ENCODE measurements at places on chromosomes 2 and 18. TPM values are rescaled to one million over a fixed set of nuclear protein-coding genes. Genes with fewer than 3 reads are reported as not detected.

The BARD1 gene
- 2.4 TPM for polyA plus RNA-seq

The SLC25A52 gene
- not detected for polyA plus RNA-seq

The DSG4 gene
- not detected for polyA plus RNA-seq

The PDE1A gene
- not detected for polyA plus RNA-seq

The MPP4 gene
- not detected for polyA plus RNA-seq

The HNMT gene
- polyA plus RNA-seq, result 118 TPM

The CAPN14 gene
- polyA plus RNA-seq, result not detected

The ANTXR1 gene
- polyA plus RNA-seq, result not detected

The DNER gene
- polyA plus RNA-seq, result 0.20 TPM

DNA sequence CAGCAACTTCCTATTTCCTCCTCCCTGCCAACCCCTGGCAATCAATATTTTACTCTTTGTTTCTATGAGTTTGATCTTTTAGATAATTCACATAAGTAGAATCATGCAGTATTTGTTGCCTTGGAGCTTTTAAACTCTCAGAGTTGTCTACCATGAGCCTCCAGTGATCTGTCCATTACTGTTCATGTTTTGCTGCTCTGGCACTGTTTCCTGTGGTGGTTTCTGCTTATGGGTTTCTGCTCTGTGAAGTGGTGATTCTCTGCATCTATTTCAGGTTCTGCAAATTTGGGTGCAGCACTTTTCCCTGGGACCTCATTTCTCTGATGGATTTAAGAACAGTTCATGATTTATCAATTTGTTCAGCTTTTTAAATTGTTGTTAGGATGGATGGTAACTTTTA lies 908.1 kb upstream of the FANCL start:
- no peak for DNase-seq

GRCh38 chr2:58435246-58435645 lies 194.1 kb upstream of the FANCL start:
- DNase-seq, result no peak

DNA sequence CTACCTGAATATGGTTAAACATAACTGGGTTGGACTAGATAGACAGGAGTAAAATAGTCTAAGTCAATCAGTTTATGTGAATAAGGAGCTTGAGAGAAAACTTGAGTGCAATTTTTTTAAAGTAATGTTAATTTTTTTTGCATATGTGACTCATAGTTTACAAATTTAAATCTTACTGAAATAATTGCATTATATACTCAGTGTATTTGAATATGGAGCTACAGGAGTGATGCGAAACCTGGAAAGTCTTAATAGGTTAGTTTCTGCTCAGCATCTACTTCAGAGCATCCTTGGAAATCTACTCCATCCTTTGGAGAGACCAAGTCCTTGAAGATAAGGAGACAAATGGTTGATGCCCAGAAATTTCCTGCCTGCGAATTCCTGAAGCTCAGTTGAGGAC lies 318.8 kb upstream of the NXPH2 start:
- no peak for DNase-seq

GRCh38 chr2:212770240-212770639 lies 231.6 kb upstream of the ERBB4 start:
- DNase-seq, result no peak

DNA sequence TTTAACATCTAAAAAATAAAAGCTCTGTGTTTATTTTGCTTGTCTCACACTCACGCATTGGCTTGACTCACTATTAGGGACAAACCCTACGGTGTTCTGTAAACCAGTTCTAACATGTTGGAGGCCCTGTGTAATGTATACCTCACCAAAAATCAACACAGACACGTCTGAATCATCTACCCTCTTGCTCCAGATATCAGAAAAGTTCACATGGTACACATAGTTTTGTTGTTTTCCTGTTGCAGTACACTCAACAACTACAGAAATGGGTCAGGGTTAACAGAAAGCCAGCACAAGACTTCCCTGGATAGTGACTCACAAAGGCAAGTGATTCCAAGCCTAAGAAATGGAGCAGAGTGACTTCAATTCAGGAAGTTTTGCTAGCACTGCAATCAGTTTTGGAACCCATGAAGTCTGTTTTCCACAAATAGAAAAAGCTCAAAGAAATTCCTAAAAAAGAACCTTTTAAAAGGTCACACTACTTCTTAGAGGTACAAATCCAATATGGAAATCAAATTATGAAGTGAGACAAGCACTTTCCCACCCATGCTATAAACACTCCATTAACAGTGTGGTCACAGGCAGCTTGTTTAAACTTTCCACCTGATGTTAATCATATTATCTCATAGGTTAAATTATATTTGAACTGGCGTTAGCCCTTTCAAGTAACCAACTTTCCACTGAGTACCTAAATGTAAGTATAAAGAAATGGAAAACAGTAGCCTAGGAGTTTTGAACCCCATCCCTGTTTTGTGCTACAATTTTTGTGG lies 87.4 kb downstream of the GAREM1 start:
- DNase-seq, result no peak

DNA sequence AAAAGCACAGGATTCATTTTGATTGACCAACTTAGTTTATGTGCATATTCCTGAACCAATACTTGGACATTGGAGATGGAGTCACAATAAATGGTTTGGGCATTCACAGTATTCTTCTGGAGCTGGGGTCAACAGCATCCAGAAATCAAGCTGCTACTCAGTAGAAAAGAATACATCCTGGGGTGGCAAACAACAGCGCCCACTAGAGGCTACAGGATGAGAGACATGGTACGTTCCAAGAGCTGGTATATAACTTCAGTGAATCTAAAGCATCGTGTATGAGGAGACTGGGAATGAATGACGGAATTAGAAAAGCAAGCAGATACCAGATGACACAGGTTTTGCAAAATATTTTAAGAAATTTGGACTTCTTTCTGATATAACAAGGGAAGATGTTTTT lies 142.9 kb upstream of the FIGN start:
- no peak for DNase-seq

- peak; percentile 20 for DNase-seq
These were observed 389.8 kb downstream of the FIGN start for GRCh38 chr2:163345795-163346573.

- no peak for DNase-seq
These were observed 259.6 kb downstream of the SS18 start for GRCh38 chr18:25830787-25831186.

DNA sequence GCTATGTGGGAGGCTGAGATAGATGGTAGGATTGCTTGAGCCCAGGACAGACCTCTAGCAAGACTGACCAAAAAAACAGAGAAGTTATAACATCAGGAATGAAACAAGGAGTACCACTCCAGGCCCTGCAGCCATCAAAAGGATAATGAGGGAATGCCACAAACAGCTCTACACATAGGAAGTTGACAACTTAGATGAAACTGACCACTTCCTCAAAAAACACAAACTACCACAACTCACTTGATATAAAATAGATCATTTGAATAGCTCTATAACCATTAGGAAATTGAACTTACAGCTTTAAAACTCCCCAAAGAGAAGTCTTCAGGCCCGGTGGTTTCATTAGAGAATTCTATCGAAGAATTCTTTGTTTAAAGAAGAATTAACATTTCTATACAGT lies 12.9 kb upstream of the ESPNL start:
- no peak for DNase-seq

GRCh38 chr18:55694291-55694690 lies 106.3 kb upstream of the TCF4 start:
- no peak for DNase-seq

- DNase-seq, result no peak
These were observed 621.2 kb downstream of the MBD2 start for GRCh38 chr18:53603276-53603675.

GRCh38 chr2:68992933-68993332 lies 18.5 kb downstream of the GKN1 start:
- DNase-seq, result no peak

- no peak for DNase-seq
These were observed 256.3 kb downstream of the LRRTM1 start for GRCh38 chr2:80048296-80048695.

DNA sequence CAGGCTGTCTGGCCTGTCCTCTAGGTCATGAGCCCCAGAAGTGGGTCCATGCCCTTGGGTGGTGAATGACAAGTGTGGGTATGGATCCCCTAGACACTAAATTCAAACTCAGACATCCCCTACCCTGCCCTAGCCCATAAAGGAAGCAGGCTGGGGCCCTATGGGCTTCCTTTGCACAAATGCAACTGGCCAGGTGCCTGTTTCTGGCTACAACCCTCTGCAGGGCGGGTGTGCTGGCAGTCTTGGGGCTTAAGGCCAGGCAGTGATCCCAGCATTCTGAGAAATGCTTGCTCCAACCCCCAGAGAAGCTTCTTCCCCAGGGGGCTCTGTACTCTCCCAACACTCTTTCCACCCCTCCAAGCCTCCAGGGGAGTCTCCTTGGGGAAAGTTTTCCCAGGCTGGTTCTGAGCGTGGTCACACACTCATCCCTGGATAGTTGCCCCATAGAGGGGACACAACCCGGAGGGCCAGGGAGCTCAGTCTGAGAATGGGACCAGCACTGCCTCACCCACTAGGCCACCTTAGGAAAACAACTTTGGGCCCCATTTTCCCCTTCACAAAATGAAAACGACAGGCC lies 16.6 kb upstream of the ASPRV1 start:
- no peak for DNase-seq

DNA sequence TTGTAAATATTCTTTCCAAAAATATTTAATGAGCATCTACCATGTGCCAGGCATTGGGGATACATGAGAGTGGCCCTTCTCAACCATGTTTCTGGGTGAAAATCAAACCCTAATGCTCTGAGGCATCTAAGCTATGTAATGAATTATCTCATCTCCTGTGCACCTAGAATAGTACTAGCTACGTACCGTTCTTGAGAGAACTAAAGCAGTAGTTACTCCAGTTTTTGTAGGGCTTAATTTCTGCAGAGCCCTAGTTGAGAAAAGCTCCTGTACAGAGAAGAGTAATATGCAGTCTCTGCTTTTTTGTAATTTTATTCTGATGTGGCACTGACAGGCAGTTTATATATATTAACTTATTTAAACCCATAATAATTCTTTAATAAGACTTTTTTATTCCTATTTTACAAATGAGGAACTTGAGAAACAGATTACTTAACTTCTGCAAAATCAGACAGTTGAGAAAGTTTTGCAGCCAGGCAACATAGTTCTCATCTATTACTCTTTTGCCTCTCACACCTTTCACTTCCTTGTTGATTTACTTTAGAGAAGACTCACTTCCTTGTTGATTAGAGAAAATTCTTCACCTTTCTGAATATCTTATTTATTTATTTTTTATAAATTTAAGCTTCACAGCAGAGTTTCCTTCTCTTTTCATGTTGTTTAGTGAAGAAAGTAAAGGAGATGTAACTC lies 3.1 kb downstream of the SPOPL start:
- peak; percentile 90 for DNase-seq

- no peak for DNase-seq
These were observed 102.5 kb downstream of the RIT2 start for GRCh38 chr18:43012951-43013350.

DNA sequence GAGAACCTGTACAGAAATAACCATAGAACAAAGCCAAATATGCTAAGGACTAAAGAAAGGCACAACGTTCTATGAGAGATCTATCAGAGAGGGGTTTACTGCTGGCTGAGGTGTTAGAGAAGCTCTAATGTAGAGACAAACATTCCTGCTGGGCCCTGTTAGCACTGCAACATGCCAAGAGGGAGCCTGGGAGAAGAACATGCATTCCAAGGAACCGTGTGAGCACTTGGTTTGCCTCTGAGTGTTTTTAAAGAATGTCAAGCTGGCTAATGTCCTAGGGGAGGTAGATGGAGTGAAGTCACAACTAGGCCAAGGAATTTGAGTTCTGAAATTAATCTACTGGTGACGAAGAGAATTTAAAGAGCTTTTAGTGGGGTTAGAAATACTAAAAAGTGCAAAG lies 384.3 kb upstream of the LYPD1 start:
- no peak for DNase-seq
